ENCODE measurements at places on chromosomes 2 and 18.

- peak; percentile 9 for DNase-seq
Measured at GRCh38 chr2:29259221-29259620, 144.0 kb downstream of the CLIP4 start.

DNA sequence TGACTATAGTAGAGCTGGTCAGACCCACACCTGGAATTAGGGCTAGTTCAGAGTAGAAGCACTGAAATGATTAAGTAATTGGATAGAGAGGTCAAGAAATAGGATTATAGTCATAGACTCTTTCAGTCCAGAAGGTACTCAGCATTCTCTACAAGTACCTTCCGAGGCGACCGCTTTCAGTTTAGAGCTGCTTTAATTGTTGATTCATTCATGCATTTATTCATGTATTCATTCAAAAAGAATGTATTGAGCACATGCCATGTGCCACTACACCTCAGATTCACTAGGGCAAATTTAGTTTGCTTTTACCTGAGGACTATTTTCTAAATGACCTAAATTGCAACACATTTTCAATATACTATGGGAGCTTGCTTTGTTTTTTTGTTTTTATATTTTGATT lies 48.7 kb downstream of the CRIM1 start:
- no peak for DNase-seq

DNA sequence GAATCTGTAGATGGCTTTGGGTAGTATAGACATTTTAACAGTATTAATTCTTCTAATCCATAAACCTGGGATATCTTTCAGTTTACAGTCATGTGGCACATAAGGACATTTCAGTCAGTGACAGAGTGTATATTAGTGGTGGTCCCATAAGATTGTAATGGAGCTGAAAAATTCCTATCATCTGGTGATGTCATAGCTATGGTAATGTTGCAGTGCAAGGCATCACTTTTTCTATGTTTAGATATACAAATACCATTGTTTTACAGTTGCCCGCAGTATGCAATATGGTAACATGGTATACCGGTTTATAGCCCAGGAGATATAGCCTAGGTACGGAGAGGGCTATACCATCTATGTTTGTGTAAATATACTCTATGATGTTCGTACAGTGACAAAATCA lies 9.7 kb downstream of the CCDC150 start:
- DNase-seq = no peak

- peak; percentile 89 for DNase-seq
Measured at GRCh38 chr18:12946549-12947284, 1.1 kb upstream of the SEH1L start.

- no peak for DNase-seq
Measured at GRCh38 chr2:112010751-112011150, 44.3 kb upstream of the TMEM87B start.

GRCh38 chr2:75493230-75493629 lies 67.5 kb downstream of the EVA1A start:
- DNase-seq = no peak

DNA sequence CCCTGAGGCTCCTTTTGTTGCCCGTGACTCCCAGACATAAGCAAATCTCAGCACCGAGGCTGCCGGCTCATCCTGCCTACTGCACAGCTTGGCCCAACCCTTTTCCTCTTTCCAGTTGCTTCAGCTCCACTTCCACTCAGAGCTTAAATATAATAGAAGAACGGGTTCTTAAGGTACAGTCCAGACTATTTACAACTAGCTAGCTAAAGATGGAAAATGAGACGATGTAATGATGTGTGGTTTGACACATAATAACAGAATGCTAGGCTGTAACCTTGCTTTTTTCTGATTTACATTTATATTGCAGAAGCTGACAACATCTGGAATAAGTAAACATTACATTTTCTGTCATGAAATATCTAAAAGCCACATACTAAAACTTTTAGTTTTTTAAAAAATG lies 26.9 kb upstream of the ATP9B start:
- DNase-seq = no peak

GRCh38 chr2:41618754-41619153 lies 429.1 kb upstream of the PKDCC start:
- no peak for DNase-seq

DNA sequence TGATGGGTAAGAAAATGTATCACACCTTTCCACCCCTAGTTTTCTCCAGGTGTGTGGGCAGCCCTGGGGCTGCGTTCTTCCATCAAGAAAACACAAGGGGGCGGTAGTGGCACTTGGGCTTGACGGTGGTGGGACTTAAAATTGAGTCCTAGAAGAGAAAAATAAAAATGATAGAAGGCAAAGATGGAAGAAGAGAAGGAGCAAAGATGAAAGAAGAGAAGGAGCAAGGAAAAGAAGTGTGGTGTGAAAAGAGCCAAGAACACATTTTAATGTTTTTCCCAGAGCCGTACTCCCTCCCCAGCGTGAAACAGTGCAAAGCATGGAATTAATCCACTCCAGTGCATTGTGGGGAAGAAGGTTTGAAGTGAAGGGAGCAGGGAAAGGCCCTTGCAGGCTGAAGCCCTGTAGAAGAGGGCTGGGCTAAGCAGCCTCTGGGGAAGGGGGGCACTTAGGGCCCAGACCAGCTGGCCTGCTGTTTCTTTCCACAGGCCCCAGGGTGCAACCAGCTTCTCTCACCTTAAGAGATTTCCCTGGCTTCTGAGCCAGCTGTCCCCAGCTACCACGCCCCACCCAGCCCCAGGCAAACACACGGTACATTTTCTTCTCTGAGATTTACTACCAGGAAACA lies 256.8 kb downstream of the RNF152 start:
- DNase-seq = peak; percentile 27

- DNase-seq = peak; percentile 92
Measured at GRCh38 chr2:191311627-191312026, 66.4 kb downstream of the MYO1B start.

DNA sequence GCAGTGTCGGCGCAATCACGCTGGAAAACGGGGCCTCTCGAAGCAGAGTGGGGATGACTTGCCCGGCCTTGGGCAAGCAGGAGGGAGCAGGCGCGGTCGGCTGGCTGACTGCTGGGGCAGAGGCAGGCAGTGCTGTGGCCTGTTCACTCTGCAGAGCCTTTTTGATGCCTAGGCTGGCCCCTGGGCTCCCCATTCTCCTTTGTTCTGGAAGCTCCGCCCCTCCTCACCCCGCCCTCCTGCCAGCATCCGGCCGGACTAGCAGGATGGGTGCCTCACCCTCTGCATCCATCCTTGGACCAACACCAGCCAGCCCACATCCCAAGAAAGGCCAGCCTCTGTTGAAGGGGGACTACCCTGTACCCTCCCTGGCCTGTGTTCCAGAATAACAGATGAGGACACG lies at the start of gene ASPRV1:
Gene ASPRV1, minus strand, starts transcription at position 136 of the 400 bp plus-strand sequence. CDS start 195 bp downstream, outside the sequence.
- no peak for DNase-seq

GRCh38 chr2:192277494-192278109 lies 82.9 kb upstream of the TMEFF2 start:
- DNase-seq = no peak

DNA sequence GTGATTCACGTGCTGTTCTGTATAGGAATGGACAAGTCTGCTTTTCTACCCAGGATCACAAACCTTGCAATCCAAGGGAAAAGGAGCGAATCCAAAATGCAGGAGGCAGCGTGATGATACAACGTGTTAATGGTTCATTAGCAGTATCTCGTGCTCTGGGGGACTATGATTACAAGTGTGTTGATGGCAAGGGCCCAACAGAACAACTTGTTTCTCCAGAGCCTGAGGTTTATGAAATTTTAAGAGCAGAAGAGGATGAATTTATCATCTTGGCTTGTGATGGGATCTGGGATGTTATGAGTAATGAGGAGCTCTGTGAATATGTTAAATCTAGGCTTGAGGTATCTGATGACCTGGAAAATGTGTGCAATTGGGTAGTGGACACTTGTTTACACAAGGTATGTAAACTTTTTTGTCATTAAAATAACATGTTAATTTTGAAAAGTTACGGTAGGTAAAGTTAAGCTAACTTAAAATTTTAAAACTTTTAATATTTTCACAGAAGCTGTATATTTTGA lies 33.0 kb downstream of the PPM1B start:
- no peak for DNase-seq

DNA sequence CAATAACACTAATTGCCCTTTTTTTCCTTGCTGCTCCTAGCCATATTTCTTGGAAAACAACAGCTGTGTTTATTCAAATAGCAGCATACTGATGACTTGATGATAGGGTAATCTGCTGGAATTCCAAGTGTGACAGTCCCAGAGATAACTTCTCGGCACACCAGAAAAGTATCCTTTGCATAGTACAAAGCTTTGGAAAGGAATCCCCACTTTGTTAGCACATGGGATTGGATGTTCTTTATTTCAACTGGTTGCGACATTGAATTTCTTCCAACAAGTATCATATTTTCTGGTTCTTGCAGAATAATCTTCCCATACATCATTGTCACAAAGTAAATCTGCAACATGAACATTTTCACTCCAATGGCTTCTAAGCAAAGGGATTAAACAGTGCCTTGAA lies 445.8 kb upstream of the ACVR2A start:
- peak; percentile 91 for DNase-seq

- no peak for DNase-seq
Measured at GRCh38 chr18:71011389-71011788, 722.5 kb downstream of the SOCS6 start.

GRCh38 chr2:221318376-221319130 lies 253.6 kb downstream of the EPHA4 start:
- peak; percentile 80 for DNase-seq

- no peak for DNase-seq
Measured at GRCh38 chr2:224659714-224660113, 56.5 kb downstream of the CCDC195 start.
